ENCODE measurements at places on chromosomes 4 and X. TPM values are rescaled to one million over a fixed set of nuclear protein-coding genes. Genes with fewer than 3 reads are reported as not detected.
A peak's percentile ranks its signal among the peaks of the same experiment; 100 is the strongest.

GRCh38 chr4:15002659-15003400, 549 bp downstream of the CPEB2 start:
- peak; percentile 76 for DNase-seq

DNA sequence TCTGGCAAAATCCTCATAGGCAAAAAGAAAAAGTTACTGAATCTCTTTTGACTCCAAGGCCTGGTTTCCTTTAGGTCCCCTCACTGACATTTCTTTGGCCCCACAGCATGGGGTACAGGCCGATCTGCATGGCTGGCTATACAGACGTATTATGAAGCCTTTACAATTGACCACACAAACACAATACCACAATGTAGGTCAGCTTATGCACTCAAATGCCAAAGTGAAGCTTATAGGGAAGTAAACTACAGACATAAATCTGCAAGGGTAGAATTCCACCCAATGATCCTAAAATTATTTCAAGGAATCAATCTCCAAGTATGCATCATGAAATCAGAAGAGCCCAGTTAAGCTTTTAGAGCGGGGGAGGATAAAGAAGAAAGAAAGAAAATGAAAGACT, 20.7 kb downstream of the STX18 start:
- peak; percentile 29 for DNase-seq

Gene KLHL15
- total RNA-seq: 15.1 TPM

DNA sequence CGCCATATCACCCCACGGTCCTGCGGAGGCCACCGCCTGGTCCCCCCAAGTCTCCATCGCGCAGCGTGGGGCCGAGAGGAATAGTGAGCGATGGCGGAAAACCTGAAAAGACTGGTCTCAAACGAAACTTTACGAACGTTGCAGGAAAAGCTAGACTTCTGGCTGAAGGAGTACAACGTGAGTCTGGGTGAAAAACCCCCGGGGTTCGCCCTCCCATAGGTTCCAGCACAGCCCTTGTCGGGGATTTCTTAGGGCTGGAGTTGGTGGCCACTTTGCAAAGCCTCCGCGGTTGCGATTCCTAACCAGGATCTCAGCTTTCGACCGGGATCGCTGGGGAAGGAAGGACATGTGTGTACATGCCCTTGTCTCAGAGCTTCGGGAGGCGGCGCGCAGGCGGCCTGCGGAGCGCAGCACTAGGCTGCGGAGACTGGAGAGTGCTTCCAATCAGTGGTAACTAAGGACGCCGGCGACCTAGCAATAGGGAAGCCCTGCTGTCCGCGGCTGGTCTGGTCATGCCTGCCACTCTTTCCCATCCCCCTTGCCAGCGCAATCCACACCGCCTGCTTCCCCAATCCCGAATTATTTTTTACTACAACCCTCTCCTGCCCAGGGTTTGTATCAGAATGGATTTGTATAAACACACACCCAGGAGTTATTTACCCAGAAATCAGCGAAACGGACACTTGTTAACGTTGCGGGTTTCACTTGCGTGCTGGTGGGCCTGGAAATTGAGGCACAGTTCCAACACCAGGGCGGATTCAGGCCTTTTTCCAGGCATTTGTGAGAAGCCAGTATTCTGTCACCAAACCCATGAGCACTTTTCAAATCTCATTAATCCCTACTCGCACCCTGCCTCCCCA, 741 bp downstream of the SPATA18 start:
- DNase-seq: peak; percentile 75

- DNase-seq: peak; percentile 40
Measured at GRCh38 chrX:17525266-17525665, 150.3 kb downstream of the NHS start.

- no peak for DNase-seq
Measured at GRCh38 chrX:125198546-125198945, 121.1 kb upstream of the TEX13C start.

Data from renal cortical epithelial cell (primary cell).